Suprapubic skin (tissue), 4 donors: ENCODE measurements at places on chromosomes 4 and X.

DNA sequence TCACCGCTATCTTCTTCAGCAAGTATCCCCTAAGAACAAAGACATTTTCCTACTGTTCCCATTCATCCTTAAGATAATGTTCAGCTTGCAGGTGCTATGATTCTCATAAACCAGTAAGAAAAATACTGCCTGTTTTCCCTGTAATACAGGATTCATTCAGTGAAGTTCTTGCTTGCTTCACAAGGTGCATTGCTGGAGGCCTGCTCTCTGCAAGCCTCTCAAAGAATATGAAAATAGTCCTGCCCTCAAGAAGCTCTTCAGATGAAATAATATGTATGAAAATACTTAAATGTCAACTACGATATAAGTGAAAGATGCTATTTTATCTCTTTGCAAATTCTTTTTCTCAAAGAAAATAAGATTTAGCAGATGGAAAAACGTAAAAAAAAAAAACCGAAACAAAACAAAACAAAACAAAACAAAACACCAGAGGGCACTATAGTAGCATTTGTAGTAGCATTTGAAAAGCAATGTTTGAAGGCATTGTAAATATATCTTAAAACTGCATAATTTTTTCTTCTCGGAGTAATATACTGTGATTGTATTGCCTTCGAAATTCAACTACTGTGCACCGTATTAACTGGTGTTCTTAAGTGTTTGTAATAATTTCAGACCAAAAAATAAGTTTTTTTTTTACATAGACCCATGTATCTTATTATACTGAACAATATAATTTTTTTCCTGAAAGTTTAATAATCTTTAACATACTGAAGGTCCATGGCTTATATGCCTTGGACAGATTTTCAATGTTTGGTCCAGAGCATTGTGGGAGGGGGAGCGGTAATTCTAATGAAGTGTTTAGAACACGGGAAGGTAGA, 26.0 kb downstream of the ADH4 start:
- DNase-seq = no peak

DNA sequence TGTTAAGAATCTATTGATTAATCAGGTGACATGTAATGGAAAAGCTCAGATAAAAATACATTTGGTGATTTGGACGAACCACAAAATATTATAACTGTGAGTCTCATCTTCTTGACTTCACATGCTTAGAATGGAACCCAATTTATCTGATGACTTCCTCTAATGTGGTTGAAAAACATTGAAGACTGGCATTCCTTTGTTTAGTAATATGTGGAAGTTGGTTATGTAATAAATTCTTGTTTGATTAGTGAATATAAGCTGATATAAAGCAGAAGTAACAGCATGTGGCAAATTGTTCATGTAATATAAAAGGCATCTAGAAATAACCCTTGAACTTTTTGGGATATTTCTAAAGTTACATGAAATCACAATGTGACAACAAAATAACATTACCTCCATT, 9.7 kb downstream of the GIMD1 start:
- no peak for DNase-seq

GRCh38 chr4:189940178-189941004, at the start of gene FRG1:
FRG1 (plus strand) TSS chr4:189940872; CDS start chr4:189941010, 138 bp downstream.
- DNase-seq = peak; percentile 96

DNA sequence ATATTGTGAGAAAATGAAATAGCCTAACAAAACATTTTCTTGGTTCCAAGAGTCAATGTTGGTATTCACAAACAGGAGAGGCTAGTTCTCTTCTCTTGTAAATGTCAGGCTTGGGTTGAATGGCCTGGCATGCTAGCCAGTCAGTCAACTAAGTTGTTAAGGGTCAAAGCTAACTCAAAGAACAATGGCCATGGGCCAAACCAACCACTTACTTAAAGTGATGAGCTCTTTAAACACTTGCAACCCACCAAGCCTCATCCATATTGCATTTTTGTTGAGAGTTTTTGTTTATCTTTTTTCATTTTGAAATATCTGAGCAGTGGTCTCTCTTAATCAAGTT, 394.5 kb downstream of the RAB28 start:
- DNase-seq = no peak

DNA sequence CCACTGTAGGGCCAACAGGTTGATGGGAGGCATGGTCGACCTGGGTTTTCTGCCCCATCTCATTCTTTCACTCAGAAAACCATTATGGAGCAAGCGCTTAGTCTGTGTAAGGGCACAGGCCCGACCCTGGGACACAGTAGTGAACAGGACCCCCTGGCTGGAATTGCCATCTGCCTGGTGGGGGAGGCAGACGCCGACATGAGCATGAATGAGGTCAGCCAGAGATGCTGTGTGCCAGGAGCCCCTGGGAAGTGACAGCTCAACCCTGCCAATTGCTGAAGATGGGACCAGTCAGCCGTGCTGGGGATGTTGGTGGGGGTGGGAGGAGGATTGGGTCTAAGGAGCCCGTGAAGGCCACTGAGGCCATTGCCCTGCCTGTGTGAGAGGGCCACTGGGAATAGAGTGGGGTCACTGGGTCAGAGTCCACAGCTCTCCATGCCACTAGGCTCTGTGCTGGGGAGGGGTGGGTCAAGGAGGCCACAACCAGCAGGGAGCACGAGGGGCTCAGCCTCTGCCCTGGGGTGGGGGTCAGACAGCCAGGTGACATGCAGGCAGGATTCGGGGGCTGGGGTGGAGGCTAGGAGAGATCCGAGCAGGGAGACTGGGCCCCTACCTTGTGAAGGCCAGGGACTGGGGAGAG, 31.0 kb downstream of the ZNF185 start:
- DNase-seq = no peak
